H9 (cell line): ENCODE measurements at places on chromosomes 1 and 21. TPM values are rescaled to one million over a fixed set of nuclear protein-coding genes. Genes with fewer than 3 reads are reported as not detected.

GRCh38 chr1:214380986-214381695 lies 100.2 kb downstream of the SMYD2 start:
- H3K4me3 ChIP-seq = no peak overlapping the region
- H3K36me3 ChIP-seq = peaks cover 71% of the 10 kb centered on the region
- H3K4me1 ChIP-seq = peaks cover 8% of the 10 kb centered on the region; the same call in 1 of the 2 replicates
- no peak for DNase-seq
- H3K27ac ChIP-seq = no peak overlapping the region

DNA sequence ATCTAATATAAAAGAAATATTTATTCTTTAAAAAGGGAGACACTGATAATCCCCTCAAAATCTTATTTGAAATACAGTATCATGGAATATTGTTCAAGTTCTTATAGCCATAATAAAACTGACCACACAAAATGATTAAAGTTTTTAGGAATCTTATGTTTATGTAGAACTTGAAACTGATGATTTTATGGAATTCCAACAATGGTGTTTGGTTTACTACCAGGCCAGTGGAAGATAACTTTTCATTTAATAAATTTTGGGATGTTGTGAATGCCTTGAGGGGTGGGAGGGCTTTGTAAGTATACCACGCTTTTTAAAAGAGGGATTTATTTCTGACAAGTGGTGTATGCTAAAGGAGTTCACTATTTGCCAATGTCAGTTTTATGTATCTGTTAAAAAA lies 87.7 kb downstream of the RAB3GAP2 start:
- H3K4me3 ChIP-seq = no peak overlapping the region
- no peak for DNase-seq
- H3K27ac ChIP-seq = no peak overlapping the region

DNA sequence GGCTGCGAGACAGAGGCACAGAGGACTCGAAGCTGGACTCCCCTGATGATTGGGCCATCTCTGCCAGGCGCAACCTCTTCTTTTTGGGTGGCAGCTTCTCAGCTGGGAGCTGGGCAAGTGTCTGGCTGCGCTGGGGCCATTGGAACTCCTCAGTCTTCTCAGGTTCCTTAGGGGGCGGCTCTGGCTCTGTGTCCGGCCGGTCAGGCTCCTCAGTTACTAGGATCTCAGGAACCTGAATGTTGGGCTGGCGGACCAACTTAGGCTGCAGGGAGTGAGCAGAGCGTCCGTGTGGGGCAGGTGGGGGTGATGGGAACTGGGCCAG lies 97.5 kb upstream of the EDN2 start:
- no peak for DNase-seq
- H3K27ac ChIP-seq = no peak overlapping the region
- H3K27me3 ChIP-seq = no peaks in the 10 kb centered on the region; the same call in 1 of the 2 replicates
- no peaks in the 10 kb centered on the region for H3K36me3 ChIP-seq

DNA sequence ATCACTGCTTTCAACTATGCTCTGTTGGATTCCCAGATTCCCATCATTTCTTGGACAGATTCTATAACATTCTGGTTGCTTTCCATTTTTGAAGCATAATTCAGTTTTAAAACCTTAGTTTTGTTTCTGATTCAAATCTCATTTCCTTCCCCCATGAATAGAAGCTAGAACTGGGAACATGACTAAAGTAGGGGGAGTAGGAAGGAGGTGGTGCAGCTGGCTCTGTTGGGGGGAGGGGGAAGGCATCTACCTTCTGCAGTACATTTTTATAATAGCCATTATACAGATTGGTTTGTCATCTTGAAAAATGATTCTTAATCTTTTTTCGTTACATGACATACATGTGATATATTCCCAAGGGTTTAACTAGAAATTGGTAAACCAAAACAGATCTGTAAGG lies 48.1 kb downstream of the SMG7 start:
- H3K27me3 ChIP-seq = no peaks in the 10 kb centered on the region
- H3K4me3 ChIP-seq = no peak overlapping the region
- H3K36me3 ChIP-seq = peaks cover 8% of the 10 kb centered on the region; the same call in 2 of the 3 replicates
- no peak for DNase-seq

Gene BRDT
- 0.15 TPM in 2 replicates for total RNA-seq

- H3K27me3 ChIP-seq = no peaks in the 10 kb centered on the region
- no peak overlapping the region for H3K27ac ChIP-seq
- no peak overlapping the region for H3K4me3 ChIP-seq
- no peak for DNase-seq
- no peaks in the 10 kb centered on the region for H3K36me3 ChIP-seq
Observed at GRCh38 chr1:65113298-65113697, 34.7 kb upstream of the AK4 start.

Gene LCK
- 37.0 and 37.6 TPM in 2 replicates for total RNA-seq

Gene MIER1
- total RNA-seq = 28.5 and 29.7 TPM in 2 replicates

GRCh38 chr1:232018231-232019025 lies 391.8 kb downstream of the DISC1 start:
- H3K27ac ChIP-seq = no peak overlapping the region
- no peaks in the 10 kb centered on the region for H3K27me3 ChIP-seq
- peaks cover 6% of the 10 kb centered on the region; the same call in 1 of the 2 replicates for H3K4me1 ChIP-seq

Gene RGSL1
- total RNA-seq = not detected in 2 replicates

Gene LAMC2
- 6.8 and 7.4 TPM in 2 replicates for total RNA-seq

Gene MLLT11
- total RNA-seq = 13.0 and 13.2 TPM in 2 replicates

Gene ID3
- total RNA-seq = 113 and 119 TPM in 2 replicates

- H3K36me3 ChIP-seq = no peaks in the 10 kb centered on the region
- no peak overlapping the region for H3K27ac ChIP-seq
- no peaks in the 10 kb centered on the region; the same call in 1 of the 2 replicates for H3K4me1 ChIP-seq
Observed at GRCh38 chr1:178609015-178609414, 96.1 kb downstream of the TEX35 start.

DNA sequence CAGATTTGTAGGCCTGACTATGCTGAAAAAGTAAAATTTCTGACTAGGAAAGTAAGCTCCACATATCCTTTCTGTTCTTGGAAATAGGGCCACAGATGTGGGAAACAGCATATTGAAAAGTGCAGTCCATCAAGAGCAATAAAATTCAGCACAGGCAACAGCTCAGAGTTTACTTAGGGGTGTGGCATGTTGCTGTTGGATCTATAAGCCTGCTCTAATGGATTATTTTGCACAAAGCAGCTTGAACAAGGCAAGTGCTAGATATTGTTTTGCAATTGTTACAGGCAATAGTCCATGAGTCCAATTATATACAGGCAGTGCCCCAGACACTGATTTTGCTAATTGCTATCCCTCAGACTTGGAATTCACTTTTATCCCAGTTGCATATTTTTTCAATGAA lies 289.8 kb upstream of the SNX7 start:
- no peaks in the 10 kb centered on the region for H3K4me1 ChIP-seq
- H3K27me3 ChIP-seq = no peaks in the 10 kb centered on the region
- DNase-seq = no peak
- H3K36me3 ChIP-seq = no peaks in the 10 kb centered on the region
- no peak overlapping the region for H3K4me3 ChIP-seq

Gene RIPPLY3
- 1.7 and 1.9 TPM in 2 replicates for total RNA-seq

DNA sequence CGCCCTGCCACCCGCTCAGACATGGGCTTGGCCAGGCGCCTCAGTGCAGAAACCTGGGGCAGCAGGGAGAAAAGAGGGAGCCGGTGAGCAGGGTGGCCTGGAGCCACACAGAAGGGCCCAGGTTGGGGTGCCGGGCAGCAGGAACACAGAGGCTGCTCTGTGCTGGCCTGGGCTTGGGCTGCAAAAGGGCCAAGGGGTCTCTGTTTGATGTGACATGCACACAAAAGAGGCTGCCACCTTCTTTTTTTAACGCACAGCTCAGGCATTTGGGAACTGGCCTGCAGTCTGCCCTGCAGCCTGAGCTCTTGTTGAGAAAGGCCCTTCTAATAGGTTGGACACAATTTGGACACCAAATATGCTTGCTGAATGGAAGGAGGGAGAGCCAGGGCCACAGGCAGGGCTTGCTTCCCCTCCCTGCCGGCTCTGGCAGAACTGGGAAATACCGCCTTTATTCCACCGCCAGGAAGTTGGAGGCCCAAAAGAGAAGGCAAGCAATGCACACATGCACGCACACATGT lies 32.4 kb downstream of the KIF21B start:
- H3K36me3 ChIP-seq = peaks cover 22% of the 10 kb centered on the region; the same call in 2 of the 3 replicates
- no peak overlapping the region for H3K27ac ChIP-seq
- H3K4me3 ChIP-seq = no peak overlapping the region

GRCh38 chr1:210573141-210573540 lies 244.4 kb downstream of the HHAT start:
- H3K36me3 ChIP-seq = peaks cover 7% of the 10 kb centered on the region
- DNase-seq = no peak
- no peak overlapping the region for H3K4me3 ChIP-seq

Gene METTL18
- total RNA-seq = 8.0 and 8.7 TPM in 2 replicates

GRCh38 chr1:18145851-18146618 lies 38.4 kb downstream of the IGSF21 start:
- H3K27me3 ChIP-seq = no peaks in the 10 kb centered on the region
- peaks cover 2% of the 10 kb centered on the region; the same call in 2 of the 3 replicates for H3K36me3 ChIP-seq
- DNase-seq = no peak
- H3K27ac ChIP-seq = no peak overlapping the region
- H3K4me1 ChIP-seq = 0 out of 2 replicates have a peak, but pooled peaks cover 4% of the 10 kb centered on the region

Gene ARHGAP30
- 0.13 TPM in 2 replicates for total RNA-seq

Gene BARHL2
- total RNA-seq = not detected in 2 replicates

DNA sequence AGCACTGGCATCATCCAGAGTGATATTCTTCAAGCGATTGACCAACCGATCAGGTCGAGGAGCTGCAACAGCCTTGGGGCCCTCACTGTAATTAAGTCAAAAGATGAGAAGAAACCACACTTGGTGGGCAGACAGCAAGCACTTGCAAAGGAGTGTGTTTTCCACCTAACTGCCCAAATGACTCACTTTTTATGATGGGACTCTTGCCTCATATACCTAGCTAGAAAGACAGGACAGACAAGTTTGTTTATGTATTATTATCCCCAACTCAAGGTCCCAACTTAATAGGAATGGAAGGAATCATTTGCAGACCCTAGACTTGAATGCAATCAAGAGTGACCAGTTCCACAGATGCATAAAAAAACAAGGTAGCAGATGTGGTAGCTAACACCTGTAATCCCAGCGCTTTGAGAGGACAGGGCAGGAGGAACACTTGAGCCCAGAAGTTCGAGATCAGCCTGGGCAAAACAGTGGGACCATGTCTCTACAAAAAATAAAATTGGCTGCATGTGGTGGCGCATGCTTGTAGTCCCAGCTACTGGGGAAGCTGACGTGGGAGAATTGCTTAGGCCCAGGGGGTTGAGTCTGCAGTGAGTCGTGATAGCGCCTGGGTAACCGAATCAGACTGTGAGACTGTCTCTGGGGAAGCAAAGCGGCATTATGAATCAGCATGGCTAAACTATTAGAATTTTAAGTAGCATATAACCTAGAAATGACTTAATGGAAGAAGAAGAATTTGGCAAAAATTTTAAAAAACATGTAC lies 2.3 kb upstream of the NRAS start:
- H3K36me3 ChIP-seq = peaks cover 36% of the 10 kb centered on the region; the same call in 2 of the 3 replicates
- no peak overlapping the region for H3K27ac ChIP-seq
- DNase-seq = no peak
- no peak overlapping the region for H3K4me3 ChIP-seq

- no peaks in the 10 kb centered on the region for H3K4me1 ChIP-seq
- H3K36me3 ChIP-seq = no peaks in the 10 kb centered on the region
- no peak for DNase-seq
- H3K27ac ChIP-seq = no peak overlapping the region
- H3K27me3 ChIP-seq = peaks cover 2% of the 10 kb centered on the region; the same call in 1 of the 2 replicates
Observed at GRCh38 chr1:56646611-56647010, 1.5 kb downstream of the PRKAA2 start.

GRCh38 chr1:193299038-193299437 lies 112.6 kb upstream of the B3GALT2 start:
- H3K4me1 ChIP-seq = no peaks in the 10 kb centered on the region
- no peak for DNase-seq
- no peaks in the 10 kb centered on the region for H3K36me3 ChIP-seq
- no peak overlapping the region for H3K4me3 ChIP-seq
- no peak overlapping the region for H3K27ac ChIP-seq

- H3K27me3 ChIP-seq = no peaks in the 10 kb centered on the region
- H3K4me1 ChIP-seq = no peaks in the 10 kb centered on the region
- DNase-seq = no peak
- H3K27ac ChIP-seq = no peak overlapping the region
Observed at GRCh38 chr1:29747196-29747595, 510.9 kb downstream of the PTPRU start.

GRCh38 chr21:45440736-45441350 lies 35.9 kb downstream of the COL18A1 start:
- H3K36me3 ChIP-seq = peaks cover 28% of the 10 kb centered on the region
- H3K4me3 ChIP-seq = no peak overlapping the region
- H3K27ac ChIP-seq = no peak overlapping the region
- no peak for DNase-seq
